Right renal pelvis (tissue), 4 donors: ENCODE measurements at places on chromosomes 3 and 15. TPM values are rescaled to one million over a fixed set of nuclear protein-coding genes. Genes with fewer than 3 reads are reported as not detected.

GRCh38 chr3:95082191-95082590 is 1019.3 kb downstream of the NSUN3 start:
- DNase-seq: no peak

DNA sequence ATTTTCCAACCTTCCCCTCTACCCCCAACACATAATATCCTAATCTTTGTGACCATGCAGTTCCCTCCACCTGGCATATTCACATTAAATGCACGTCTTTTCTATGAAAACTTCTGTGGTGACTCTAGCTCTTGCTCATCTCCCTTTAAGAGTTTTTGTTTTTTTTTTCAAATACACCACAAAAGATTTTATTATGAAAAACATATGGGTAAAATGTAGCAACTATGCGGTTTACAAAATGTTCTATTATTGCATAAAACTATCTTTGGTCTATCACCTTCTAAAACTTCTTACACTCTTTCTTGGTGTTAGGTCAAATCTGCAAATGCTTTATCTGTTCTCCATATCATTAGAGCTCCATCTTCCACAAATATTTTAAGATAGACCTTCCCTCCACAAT is 38.6 kb upstream of the ADGRG7 start:
- DNase-seq: no peak

DNA sequence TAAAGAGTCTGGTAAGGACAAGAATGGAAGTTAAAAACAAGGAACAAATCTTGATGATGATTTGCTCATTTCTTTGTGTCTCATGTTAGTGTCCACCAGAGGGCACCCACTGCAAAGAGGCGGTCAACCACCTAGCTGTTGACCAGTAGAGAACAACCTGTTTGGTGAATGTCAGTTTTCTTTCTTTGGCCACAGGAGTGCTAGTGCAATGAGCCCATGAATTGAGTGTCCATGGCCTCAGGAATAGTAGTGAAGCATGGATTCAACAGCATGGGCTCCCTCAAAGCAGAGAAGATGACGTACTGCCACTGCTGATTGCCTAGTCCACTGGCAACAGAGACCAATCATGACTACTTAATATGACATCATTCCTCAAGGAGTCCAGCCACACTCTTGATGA is 10.7 kb upstream of the CNTN6 start:
- no peak for DNase-seq

GRCh38 chr3:142148792-142149672 is at the start of gene TFDP2:
TFDP2 (minus strand) TSS chr3:142149544; CDS start chr3:142101749, 47,795 bp downstream.
- peak; percentile 89 for DNase-seq

GRCh38 chr3:36813305-36813704 is 49.0 kb upstream of the DCLK3 start:
- no peak for DNase-seq

DNA sequence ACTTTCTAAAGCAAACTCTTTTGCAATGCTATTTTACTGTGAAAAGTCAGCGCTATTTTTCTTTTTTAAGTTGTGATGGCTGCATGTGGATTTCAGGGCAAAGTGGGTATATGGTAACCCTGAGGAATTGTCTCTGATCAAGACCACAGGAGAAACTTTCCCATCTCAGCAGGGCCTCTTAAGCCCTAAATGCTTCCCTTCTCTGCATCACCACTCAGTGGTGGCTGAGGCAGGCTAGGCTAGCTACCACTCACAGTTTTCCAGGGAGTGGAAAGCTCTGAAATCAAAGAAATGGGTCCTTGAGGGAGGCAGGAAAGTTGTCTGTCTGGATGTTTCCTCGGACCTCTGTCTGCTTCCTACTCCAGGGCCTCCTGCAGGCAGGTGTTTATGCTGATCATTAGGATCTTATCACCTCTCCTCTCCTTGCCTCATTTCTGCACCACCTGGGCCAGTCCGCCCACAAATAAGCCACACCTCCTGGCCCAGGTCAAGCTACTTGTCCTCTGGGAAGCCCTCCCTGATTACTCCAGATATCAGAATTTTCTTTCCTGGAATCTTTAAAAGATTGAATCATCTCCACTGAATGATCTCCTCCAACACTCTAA is 37.0 kb downstream of the CEMIP start:
- DNase-seq: no peak

DNA sequence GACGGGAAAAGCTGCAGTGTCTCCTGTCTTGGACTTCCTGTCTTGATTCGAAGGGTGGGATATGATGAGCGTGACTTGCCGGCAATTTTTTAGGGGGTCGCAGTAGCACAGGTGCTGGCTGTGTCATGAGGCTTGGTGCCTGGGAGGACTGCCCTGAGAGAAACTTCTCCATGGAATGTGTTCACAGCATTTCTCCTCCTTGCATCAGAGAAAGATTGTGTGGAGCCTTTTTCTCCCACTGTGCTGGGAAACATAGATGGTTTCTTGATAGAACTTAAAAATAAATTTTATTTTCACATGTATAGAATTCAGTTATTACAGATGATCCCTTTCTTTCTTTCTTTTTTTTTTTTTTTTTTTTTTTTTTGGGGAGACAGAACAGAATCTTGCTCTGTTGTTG is 121.4 kb downstream of the KLHL25 start:
- DNase-seq: no peak

DNA sequence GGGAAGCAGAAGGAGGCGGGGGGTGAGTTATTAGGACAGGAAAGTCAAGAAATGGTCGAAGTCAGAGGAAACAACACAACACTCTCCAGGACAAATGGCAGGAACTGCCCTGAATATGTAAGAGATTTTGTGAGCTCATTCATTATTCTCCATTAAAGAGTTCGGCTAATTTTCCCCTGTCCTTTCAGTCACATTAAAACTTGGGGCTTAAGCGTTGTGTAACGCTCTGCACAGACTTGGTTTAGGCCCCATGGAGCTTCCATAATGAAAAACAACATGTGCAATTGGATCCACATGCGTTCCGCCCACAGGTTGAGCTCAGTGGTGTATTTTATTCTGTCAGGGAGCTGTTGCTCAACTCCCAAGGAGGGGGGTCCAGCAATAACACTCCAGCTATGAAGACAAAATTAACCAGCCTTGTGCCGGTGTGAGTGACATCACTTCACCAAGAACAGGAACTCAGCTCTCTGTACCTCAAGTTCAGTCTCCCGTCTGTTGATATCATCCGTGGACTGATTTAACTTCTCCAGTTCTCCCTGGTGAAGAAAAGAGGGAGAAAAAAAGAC is 2.3 kb downstream of the SH3BP5 start:
- no peak for DNase-seq

Gene SLC22A14
- 0.40 TPM for polyA plus RNA-seq

Gene C3orf49
- 0.42 TPM for polyA plus RNA-seq

Gene CPNE4
- polyA plus RNA-seq: 0.49 TPM

Gene ATP2B2
- polyA plus RNA-seq: 0.38 TPM

Gene WNT5A
- 35.5 TPM for polyA plus RNA-seq
